NCI-H1092 treated with DMSO at 0.1 percent for 48 hours (cell line): ENCODE measurements at places on chromosomes 6 and 20.

DNA sequence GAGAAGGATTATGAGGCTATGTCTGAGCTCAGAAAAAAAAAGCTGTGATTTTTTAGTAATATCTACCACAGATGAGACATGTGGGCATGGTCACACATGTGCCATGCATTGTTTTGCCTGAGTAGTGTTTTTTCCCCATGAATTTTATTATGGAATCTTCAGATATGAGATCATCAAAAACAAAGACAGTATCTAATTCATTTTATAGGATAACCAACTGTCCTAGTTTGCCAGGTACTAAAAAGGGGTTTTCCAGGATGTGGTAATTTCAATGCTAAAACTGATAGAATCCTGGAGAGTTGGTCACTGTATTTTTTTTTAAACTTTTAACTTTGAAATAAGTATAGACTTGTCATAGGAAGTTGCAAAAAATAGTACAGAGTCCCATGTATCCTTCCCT is 127.4 kb upstream of the MAP3K7 start:
- no peak for DNase-seq

DNA sequence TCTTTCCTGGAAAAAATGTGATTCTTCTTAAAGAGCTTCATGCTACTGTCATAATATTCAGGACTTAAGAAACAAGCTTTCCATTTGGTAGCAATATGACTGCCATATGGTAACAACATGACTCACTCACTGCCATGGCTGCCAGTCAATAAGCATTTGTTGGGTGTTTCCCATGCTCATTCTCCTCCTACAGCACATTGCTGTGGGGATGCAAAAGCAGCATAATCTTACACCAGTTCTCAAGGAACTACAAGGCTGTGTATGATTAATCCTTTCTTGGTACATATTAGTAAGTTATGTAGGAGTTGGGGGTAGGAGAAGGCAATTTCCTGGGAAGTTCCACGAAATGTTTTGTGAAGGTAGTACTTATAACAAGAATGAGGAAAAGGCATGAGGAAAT is 76.7 kb downstream of the CEP162 start:
- DNase-seq = no peak

DNA sequence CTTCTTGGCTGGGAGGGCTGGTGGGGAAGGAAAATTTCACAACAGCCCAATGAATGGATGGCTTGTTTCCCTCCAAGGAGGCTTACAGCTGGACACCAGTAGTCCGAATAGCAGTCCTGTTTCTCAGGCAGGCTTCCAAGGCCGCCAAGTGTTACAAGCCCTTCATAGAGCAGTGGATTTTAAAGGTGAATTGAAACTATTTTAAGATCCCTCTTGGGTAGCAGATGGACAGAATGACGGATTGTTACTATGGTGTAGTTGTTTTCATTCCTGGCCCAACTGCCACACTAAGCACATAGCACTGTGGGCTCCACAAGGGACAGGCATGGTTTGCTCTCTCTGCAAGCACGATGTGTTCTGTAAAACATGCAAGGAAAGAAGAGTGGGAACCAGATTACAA is 203.3 kb upstream of the TAB2 start:
- DNase-seq = no peak

DNA sequence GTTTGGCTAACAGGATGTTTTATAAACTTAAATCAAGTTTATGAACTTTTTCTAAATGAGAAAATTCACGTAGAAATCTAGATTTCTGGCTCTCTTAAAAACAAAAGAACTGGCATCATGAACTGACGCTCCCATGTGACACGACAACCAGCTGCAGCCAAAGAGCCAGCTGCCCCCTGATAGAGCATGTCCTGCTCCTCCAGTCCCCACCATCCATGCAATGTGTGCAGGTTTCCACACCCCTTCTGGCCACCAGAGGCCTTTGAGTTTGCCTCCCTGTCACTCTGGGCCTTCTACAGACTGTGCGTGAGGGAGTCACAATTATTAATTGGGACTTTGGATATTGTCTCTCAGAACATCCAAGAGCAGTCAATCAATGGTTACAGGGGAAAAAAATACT is 1.6 kb upstream of the GPLD1 start:
- DNase-seq = no peak

DNA sequence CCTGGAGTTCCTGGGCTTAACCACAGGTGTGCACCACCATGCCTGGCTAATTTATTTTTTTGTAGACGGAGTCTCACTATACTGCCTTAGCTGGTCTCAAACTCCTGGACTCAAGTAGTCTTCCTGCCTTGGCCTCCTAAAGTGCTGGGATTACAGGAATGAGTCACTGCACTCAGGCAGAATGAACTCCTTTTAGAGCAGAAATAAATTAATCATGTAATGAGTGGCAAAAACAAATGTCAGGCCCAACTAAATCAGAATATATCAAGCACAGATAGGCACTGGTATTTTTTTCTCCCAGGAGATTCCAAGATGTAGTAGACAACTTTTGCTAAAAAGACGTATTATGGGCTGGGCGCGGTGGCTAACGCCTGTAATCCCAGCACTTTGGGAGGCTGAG is 2.6 kb downstream of the RPS10 start:
- DNase-seq = no peak

GRCh38 chr20:35017099-35017835 is 61.6 kb downstream of the MYH7B start:
- no peak for DNase-seq

- DNase-seq = no peak
Measured at GRCh38 chr6:108121612-108122011, 44.2 kb upstream of the NR2E1 start.

DNA sequence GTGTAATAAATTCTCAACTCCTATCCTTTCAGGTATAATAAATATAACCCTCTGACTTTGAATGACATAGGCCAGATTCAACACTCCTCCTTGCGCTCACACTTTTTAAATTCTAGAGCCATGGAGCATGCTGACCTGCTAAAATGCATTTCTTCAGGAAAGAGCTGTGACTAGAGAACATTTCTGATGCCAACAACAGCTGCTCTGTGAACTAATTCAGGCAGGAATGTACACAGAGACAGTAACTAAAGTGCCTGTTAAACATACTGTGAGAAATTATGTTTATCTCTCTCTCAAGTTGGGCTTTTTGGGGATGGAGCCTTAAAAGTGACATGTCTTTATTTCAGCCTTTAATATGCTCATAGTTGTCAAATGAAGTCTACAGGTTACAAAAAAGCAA is 8.3 kb downstream of the NHSL1 start:
- DNase-seq = peak; percentile 19

- DNase-seq = no peak
Measured at GRCh38 chr6:11121851-11122250, 10.3 kb upstream of the ERVFRD-1 start.

DNA sequence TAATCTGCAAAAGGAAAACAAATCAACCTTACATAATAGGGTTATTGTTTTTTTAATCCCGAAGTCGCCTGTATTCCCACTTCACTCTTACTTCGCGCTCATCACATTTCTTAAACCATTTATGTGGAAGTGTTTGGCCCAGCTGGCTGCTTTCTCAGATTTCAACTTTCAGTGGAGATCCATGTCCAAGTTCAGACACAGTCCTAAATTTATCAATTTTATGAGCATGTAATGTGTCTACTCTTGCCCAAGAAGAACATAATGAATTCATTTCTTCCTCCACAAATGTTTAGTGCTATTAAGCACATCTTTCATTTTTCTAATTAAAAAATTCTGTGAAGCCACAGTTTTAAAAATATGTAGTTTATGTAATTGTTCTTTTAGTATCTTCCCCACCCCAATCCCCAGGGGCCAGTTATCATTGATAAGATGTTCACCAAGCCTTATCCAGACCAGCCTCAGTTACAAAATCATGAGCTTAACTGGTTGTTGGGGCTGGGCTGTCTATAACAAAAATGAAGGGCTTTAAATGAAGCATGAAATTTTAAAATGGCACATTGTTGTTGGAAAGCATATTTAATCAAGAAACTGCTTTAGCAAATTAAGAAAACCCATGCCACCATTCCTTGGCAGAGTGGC is 151.7 kb downstream of the UST start:
- no peak for DNase-seq

- DNase-seq = no peak
Measured at GRCh38 chr6:2659882-2660281, 90.8 kb downstream of the MYLK4 start.

DNA sequence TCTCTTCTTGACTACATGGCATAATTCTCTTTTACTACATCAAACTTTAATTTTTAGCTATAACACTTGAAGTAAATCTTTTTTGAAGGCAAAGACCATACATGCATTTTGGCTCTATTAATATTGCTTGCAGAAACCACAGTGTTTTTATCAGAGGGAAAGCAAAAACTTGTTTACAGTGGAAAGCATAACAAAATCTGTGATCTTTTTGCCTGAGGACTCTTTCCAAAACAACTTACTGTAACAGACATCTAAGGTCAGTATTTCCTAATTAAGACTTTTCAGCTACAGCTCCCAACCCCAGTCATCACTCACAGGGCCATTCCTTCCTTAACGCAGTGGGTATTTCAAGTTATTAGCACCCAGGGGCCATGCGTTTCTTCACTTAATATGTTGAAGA is 274.7 kb downstream of the CDKAL1 start:
- no peak for DNase-seq

DNA sequence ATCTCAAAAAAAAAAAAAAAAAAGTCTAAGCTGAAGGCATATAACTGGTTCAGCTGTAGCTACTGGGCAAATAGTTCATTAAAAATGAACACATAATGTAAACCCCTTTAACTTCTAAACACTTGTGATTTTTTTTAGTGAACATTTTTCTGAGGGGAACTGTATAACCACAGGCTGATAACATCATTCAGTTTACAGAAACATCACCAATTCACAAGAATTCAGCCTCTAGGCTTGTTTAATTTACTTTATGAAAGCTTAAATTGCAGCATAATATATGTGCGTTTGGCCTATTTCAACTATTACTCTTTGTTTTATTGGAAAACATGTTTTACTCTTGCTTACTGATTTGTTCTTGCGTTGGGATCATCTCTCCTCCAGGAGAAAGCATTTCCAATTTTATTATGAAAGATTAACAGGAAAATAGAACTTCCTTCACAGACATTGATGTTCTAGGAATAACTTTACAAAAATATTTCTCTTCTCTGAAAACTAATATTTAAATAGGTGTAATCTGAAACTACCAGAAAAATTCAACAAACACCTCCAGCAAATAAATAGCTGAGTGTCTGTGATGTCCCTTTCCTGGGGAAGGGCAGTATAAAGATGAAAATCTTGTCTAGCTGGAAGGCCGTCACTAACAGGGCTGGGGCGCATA is 284.5 kb downstream of the UST start:
- no peak for DNase-seq

- DNase-seq = no peak
Measured at GRCh38 chr6:6981681-6982322, 126.0 kb upstream of the RREB1 start.

DNA sequence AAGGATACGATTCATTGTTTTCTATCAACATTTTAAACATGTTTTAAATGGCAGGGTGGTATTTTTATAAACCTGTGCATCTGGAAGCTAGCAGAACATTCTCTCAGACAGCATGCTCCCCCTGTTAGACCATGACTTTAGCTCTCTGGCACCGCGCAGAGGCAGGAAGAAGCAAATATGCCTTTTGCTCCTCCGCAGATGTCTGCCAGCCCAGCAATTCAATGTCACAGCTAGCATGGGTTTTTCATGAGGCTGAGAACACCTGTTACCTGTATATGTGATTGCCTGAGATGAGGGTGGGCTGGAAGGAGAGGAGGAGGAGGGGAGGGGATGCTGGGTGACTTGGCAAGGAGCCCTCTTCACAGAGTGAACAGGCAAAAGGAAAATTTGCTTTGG is 6.7 kb downstream of the MTCH1 start:
- peak; percentile 43 for DNase-seq

DNA sequence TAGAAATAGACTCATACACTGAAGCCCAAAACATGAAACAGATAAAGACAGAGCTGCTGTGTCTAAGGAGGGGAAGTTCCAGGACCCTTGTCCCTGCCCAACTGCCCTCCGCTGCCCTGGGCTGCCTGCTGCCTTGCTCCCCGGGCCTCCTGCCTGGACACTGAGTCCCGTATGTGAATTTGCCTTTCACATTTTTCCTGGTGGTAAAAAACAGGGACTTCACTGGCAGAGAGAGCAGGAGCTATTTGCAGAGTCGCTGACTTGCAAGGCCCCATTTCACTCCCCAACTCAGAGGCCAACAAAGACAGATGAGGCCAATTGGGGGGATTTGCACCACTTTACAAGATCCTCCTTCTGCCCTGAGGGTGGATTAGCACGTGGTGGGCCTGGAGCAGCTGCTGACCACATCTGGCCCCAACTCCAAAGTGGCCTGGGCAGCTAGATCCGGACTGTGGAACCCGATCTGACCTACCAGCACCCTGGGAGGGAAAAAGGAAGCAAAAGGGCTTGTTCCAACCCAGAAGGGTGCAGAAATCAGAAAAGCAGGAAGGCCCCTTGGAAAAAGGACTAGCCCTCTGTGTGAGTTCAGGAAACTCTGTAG is 61.4 kb downstream of the NOL4L start:
- DNase-seq = no peak

DNA sequence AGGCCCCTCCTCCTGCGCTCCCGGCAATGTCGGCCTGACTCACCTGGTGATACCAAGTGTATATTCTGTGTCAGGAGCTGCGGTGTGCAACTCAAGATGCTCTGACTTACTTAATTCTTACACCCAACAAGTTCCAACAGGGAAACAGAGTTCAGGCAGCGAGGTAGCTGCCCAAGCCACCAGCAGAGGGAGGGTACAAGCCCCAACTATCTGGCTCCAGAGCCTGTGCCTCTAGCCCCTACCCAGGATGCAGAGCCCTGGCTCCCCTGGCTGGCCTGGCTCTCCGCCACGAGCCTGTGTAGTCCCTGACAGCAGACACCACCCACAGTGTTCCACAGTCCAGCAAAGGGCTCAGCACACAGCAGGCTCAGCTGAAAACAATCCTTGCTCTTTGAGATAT is 34.9 kb downstream of the C20orf203 start:
- peak; percentile 77 for DNase-seq

GRCh38 chr20:31712564-31713311 is 9.9 kb downstream of the BCL2L1 start:
- no peak for DNase-seq

GRCh38 chr6:3786141-3786540 is 34.6 kb upstream of the PXDC1 start:
- DNase-seq = no peak

DNA sequence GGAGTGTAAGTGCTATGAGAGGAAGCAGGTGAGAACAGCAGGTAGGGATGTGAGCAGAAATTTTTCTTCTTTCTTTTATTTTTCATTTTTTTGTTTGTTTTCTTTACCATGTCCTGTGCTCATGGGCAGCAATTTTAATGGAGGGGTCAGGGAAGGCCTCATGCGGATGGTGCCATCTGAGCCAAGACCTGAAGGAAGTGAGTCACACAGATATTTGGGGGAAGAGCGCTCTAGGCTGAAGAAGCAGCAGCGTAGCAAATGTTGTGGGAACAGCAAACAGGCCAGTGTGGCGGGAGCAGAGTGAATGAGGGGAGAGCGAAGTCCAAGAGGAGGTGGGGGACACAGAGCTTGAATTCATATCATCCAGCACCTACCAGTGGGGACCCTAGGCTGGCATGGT is 12.7 kb downstream of the SPDEF start:
- DNase-seq = no peak

DNA sequence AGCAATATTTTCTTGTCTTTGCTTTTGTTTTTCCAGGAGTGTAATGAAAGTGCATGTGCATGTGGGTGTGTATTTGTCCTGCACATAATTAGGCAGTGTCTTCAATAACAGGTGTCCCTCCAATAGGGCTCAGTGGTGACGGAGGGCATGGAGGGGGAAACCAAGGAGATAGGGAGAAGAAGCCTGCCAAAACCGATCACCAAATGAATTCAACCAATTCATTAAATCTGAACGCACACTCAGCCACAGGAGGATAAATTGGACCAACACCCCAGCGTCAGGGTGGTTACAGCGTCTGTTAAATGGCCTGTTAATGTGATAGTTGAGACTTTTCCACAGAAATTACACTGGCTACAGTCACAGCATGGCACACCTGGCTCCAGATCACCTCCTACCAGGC is 527.6 kb downstream of the CD83 start:
- no peak for DNase-seq
